CD4-positive, alpha-beta T cell treated with Interferon alpha-2 for 1 hour (primary cell): ENCODE measurements at places on chromosomes 7 and 10.

DNA sequence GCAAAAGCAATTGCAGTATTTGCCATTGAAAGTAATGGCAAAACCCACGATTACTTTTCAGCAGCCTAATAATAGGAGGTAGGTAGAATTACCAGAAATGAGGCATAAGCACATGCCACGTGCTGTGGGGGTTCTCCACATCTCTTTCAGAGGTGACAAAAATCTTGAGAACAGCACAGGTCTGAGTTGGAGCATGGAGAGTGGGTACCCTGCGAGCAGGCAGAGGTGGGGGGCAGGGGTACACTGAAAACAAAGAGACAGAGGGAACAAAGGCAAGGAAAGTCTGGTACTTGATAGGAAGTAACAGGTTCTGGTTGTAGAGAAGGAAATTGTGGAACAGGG lies 75.9 kb downstream of the FAM107B start:
- no peak for DNase-seq

DNA sequence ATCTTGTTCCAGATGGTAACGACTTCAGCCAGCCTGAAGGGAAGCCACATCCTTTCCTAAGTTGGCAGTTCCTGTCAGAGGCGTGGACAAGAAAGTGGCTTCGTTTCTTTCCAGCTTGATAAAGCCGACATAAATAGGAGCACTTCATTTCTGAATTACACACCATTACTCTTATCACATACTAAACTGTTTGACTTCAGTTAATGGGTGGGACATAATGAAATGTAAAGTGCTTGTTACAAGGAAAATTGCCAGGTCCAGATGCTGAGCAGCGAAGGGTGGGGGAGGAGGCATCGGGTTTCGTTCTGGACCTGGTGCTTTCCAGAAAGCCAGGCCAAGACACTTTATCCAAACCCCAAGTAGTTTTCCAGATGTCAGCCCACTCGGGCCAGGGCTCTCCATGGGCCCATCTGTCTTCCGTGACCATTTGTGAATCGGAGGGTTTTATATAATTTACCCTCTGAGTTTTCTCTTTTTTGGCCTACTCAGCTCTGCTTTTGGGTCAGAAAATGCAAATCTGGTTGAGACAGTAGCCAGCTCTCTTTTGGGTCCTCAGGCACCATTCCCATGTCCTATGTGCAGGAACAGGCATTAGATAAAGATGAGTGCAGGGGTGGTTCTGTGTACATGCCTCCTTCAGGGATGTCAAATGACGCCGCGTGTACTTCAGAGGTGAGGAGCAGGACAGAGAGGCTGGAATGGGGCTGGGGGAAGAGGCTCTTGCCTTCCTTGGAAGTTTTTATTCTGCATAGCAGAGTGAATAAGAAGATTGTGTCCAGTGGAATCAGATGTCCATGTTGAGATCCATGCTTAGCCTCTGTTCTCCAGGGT lies 90.2 kb downstream of the TACC2 start:
- DNase-seq = no peak

DNA sequence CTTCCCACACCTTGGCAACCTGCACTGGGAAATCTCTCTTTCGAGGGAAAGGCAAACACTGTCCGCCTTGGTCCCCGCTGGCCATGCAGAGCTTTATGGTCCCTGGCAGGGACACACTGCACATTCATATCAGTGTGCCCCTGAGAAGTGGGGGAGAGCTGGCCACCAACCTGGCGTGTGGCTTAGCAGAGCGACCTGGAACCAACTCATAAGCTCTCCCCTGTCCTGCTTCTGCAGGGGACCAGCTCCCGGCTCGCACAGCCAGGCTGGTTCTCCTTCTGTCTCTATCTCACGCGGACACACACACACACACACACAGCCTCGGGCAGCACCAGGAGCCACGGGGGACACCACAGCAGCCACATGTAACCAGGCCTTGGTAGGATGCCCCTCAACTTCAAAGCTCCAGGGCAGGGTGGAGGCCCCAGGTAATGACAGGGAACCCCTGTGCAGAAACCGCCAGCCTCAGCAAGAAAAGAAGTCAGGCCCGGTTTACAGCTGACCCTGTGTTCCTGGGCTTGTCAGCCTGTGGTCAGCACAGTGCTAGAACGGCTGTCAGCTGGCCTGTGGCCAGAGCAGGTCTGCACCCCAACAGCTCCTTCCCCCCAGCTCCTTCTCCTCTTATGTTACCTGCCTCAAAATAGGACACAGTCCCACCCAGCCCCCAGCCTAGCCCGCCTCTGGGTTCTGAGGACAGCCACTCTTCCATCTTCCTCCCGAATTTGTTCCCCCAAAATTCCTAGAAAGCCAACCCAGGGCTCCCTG lies 69.3 kb downstream of the OAT start:
- DNase-seq = no peak

DNA sequence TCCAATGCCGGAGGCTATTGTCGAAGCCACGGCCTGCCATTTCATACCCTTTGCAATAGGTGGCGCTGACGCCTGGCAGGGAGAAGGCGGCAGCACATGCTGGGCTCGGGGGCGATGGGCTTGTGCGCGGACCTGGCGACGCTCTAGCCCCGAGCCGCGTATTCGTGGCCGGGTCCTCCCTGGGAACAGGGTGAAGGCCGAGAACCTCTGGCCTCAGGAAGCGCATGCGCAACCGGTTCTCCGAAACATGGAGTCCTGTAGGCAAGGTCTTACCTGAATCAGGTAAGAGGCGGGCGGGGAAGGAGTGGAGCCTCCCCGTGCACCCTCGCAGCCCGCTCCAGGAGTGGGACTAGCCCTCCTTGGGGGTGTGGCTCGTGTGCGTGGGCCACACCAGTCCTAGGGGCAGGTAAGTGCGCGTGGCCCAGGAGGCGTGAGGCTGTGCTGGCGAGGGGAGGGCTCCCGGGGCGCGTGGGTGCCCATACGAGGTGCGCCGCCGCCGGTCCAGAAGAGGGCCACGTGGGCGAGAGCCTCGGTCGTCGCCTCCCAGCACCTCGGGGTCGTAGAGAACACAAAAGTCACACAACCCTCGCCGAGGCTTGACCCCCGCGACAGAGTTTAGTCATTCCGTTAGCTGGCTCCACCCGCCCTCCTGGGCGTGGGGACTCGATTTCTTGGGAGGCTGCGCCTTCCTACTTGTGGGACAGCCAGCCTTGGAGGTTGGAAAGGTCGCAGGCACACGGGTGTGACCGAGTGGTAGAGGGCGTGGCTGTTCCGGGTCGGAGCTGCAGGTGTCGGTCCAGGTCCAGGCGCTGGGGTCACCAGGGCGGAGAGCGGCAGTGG lies 5.6 kb upstream of the MEST start:
- peak; percentile 67 for DNase-seq

GRCh38 chr10:93711891-93712290 lies 9.5 kb upstream of the FRA10AC1 start:
- no peak for DNase-seq

- DNase-seq = no peak
Measured at GRCh38 chr7:120695848-120696247, 162.1 kb downstream of the TSPAN12 start.

DNA sequence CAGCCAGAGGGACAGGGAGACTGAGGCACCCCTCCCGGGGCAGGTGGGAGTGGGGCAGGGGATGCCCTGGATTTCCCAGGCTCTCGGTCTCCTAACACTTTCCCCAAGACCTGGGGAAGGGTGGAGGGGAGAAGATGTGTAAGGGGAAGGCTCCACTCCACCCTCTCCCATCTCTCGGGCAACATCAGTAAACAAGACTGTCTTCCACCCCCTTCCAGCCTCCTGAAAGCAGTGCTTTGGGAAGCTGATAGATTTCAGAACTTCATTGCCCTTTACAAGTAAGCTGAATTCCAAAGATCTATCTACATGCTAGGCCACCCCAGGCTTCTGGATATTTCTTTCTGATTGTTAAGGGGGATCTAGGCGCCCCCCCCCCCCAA lies 3.7 kb downstream of the FLNC start:
- no peak for DNase-seq

- DNase-seq = no peak
Measured at GRCh38 chr10:89805599-89806013, 104.2 kb downstream of the KIF20B start.

DNA sequence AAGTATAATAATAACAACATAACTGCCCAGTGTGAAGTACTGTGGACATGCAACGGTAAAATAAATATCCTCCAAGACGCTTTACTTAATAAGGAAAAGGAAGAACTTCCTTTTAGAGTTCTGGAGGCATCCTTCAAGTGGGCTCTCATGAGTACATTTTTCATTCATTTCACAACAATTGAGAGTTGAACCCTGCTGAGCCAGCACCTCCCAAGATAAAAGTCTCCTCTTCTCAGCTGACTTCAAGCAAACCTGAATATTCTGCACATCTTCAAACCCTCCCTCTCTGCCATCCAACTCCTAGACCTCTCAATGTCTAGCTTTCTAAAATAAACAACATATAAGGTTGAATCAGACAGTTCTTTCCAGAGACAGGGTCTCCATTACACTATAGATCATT lies 7.5 kb downstream of the CCDC71L start:
- DNase-seq = no peak
